ENCODE measurements at places on chromosomes 6 and 20. TPM values are rescaled to one million over a fixed set of nuclear protein-coding genes. Genes with fewer than 3 reads are reported as not detected.

Gene PRSS16
- total RNA-seq = not detected

DNA sequence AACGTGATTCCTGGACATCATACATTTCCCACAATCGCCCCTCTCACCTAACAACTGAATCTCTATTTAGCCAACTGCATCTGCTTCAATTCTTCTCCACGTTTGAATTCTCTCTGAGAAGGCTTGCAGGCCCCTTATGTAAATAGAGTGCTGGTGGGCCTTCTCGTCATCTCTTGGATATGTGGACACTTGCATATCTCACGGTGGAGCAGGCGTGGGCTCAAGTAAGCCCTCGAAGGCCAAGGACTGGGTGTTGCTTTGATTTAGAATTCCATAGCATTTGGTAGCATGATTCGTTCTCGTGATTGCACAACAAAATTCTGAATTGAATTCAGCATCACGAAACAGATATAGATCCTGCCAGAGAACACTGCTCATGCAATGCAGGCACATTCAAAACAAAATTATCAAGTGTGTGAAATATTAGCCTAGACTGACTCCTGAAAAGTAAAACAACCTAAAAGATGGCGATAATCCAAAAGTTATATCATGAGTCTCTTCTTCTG, 613.6 kb downstream of the TFAP2A start:
- no peak for DNase-seq

DNA sequence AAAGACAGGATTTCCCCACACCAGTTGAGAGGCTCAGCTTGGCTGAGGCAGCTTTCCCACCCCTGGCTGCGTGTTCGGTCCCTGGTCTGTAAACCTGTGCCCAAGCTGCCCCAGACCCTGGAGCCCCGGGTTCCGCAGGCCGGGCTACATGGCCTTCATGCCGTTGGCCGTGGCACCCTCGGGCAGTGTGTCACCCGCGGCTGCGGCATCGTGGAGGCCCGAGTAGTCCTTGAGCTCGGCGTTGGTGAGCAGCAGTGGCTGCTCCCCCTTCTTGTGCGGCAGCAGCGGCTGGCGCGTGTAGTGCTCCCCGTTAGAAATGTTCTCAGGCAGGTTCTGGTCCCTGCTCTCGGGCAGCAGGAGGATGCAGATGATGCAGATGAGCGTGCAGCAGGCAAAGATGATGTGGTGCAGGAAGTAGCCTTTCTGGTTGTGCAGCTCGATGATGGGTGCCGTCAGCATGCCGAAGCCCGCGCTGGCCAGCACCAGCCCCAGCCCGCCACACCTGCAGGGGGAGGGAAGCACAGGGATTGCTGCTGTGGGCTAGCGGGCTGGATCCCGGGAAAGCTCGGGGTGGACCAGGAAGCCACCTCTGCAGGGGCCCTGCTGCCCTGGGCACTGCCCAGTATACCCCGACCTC, 14.3 kb downstream of the PSMG4 start:
- no peak for DNase-seq

DNA sequence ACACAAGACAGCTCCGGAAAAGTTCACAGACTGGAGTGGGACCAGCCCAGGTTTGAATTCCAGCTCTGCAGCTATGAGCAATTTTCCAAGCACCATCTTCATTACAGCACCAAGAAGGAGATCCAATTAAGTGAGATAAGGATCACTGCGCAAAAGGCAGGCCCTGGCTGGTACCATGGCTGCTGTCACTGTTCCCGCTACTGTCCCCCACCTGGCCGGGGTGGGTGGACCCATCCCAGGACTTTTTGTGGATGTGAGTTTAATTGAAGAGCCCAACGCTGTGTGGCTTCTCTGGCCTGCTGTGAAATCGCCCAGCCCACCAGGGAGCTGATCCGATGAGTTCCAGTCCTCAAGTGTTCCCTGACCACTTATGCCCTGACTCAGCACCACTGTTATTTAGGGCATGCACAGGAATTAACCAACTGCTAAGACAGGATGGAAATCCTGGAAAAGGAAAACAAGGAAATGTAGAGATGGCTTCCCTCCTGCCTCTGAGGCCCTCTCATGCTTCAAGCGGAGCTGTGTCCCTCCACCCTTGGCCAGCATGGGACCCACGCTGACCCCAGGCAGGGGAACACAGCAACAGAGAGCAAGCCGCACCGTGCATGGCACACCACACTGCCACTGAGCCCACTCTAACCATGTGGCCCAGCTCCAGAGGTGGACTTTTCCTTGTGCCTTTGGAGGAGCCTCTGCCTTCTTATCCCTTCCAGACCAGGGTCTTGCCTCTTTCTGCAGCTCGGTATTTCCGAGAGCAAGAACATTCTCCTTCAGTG, 150.0 kb upstream of the CST7 start:
- DNase-seq = no peak

DNA sequence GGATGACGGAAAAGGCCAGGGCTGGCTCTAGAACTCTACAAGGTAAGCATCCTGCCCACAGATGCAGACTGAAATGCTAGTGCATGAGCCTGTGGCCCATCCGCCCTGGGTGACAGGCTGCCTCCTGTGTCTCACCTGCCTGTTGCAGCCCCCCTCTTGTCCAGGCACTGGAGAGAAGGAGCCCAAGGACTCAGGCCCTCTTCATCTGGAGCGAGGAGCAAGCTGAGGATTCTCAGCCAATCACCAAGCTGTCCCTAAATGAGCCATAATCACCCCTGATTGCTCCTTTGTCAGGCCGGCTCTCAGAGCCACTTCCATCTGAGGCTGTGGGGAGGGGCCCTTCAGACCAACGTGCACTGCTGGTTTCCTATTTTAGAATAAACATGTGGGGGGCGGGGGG, 10.0 kb upstream of the SLC32A1 start:
- no peak for DNase-seq

All from natural killer cell treated with Interleukin-12 subunit alpha and Interleukin-12 subunit beta and Interleukin-15 and Interleukin-18, amount 100 ng/mL, for 72 hours (primary cell).